ENCODE measurements at places on chromosomes 13 and 19.

DNA sequence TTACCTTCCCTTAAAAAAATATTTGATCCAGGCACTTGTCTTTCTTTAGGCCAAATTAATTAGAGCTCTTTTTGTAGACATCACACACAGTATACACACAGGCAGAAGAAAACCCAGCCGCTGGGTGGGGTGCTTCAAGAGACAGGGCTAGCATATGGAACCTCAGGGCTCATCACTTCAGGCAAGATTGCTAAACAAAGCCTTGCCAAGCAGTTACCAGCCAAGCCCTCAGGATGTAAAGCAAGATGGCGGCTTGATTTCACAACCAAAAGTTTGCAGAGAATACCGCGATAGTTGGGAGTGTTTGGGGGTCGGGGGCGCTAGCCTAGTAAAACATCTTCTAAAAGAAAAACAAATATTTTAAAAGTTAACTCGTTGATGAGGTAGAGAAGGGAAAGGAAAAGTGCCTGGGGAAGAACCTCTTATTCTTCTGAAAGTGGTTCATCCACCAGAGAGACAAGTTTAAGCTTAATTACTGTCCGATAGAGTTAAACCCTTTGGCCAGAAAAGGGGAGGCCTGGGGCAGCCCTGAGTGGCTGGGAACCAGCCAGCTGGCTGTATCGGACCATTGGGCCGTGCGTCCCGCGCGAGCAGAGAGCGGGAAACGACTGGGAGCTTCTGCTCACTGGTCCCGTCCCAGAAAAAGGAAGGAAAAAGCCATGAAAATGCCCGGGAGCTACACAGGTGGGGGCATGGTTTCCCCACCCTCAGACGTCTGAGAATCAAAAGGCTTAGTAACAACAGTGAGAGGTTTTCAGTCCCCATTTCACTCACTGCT is 254.9 kb upstream of the PCDH20 start:
- no peak for DNase-seq

DNA sequence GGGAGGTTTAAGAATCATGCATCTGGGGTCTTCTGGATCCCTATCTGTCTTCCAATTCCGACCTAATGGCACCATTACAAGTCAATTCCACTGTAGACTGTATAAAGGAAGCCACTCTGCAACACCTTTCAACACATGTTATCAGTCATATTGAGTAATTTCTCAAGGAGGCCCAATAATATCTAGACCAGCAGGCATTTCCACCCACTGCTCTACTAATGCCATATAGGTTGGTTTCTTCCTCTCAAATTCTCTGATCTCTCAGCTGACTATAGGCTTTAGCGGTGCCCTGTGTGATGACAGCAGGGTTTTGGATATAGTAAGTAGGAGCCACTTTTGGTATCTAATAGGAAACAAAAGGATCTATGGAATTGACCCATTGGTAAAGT is 12.4 kb upstream of the ITM2B start:
- no peak for DNase-seq

GRCh38 chr13:30418075-30418716 is 4.1 kb upstream of the UBE2L5 start:
- no peak for DNase-seq

DNA sequence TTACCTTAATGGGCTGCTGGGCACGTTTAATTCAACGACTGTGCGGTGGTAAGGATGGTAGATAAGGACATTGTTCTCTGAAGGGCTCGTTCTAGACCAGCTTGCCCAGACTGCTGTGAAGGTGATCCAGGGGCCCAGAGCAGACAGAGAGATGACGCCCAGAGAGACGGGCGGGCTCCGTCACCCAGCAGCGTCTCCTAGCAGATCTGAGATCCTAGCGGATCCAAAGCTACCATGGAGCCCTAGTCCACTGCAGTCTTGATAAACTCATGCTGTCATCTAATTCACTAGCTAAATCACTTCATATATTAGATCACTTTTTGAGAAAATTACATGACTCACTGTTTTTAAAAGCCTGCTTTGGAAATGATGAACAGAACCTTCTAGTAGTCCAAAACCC is 21.5 kb downstream of the COL4A2 start:
- DNase-seq = no peak

DNA sequence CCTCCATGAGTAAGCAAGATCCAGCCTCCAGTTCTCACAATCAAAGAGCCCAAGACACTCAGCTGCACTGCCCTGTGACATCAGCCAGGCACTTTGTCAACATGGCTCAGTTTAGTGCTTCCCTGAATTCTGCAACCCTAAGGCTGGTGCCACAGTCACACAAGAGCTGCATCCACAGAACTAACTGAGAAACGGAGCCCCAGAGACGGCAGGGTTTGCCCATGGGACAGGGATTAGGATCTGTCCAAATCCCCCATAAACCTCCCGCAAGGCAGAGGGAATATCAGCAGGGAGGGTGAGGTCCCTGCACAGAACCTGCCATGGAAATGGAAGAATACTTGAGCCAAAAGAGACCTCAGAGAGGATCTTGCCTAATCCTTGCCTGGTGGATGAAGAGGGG is 70.4 kb upstream of the UQCRFS1 start:
- no peak for DNase-seq

DNA sequence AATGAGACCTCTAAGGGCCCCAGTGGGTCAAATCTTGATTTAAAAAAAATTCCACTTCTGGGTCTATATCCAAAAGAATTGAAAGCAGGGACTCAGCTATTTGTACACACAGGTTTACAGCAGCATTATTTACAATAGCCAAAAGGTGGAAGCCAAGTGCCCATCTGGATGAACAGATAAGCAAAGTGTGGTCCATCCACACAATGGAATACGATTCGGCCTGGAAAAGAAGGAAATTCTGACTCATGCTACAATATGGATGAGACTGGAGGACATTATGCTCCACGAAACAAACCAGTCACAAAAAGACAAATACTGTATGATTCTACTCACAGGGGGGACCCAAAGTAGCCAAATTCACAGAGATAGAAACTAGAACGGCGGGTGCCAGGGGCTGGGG is 76.7 kb downstream of the CACNA1A start:
- DNase-seq = no peak

DNA sequence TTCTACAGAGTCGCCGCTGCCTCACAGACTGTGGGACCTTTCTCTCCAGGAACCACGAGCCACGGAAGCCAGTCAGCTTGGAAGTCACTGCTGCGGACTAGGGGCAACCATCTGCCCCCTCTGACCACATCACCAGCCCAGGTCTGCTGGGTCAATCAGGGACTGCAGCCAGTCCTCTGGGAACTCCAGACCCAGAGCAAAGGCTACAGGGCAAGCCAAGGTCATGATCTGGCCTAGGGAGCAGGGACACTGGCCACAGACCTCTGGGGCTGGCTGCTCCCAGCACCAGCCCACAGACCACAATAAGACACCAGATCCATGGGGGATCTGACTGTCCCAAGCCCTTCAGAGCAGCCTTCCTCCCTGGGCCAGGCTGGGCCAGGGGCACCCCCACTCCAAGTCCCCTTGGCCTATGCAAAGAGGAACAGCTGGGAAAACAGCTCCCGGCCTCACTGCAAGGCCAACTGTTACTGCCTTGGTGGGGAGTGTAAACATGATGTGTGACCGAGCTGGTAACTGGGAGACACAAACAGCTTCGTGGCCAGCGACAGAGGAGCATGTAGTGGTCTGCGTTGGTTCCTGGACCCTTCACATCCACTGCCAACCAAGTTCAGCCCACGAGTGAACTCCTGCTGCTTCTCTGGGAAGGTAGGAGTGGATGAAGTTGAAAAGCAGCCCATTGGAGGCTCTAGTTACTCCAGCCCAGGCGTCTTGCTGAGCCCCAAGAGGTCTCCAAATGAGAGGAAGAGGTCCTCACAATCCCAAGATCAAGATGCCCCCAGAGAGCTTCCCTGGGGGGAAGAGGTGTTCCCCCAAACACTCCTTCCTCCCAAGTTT is 1.5 kb downstream of the AKT2 start:
- DNase-seq = no peak

GRCh38 chr19:15576526-15577156 is 38.4 kb upstream of the CYP4F8 start:
- no peak for DNase-seq

GRCh38 chr13:85772367-85772766 is 26.9 kb downstream of the SLITRK6 start:
- peak; percentile 2 for DNase-seq

GRCh38 chr13:93316841-93317240 is 90.2 kb downstream of the GPC6 start:
- DNase-seq = no peak

GRCh38 chr19:28475525-28475924 is 737.4 kb downstream of the UQCRFS1 start:
- no peak for DNase-seq

GRCh38 chr19:2464389-2464788 is 7.6 kb upstream of the LMNB2 start:
- DNase-seq = no peak

DNA sequence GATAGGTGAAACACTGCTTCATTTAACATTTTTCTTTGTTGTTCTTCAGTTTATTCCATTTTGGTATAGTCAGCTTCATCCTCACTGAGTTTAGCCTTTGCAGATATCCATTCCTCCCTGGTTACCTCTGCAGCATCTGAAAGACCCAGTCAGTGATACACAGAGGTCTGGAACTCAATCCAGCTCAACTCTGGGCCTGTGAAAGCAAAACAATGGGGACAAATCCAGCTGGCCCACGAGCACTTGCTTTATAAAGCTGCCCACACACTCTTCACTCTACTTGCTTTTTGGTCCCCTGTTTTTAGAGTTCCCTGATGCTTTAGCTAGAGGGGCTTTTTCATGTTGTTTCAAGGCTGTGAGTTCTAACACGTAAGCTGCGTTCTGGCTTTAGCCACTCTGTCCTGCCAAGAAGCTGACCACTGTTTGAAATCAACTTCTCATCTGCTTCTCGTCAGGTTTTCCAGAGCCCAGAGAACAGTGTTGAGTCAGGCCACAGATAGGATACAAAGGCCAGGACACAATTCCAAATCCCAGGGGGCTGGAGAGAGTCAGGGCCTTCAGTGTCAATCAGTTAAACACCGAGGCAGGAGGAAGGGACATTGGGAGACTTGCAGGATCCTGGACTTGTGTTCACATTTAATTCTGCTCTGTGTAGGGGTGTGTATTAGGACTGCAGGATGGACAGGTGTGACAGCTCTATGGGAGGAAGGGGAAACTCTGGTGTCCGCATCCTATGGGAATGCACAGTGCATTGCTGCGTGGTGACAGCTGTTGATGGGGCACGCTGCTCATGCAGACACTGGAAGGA is 83.5 kb upstream of the RNF113B start:
- no peak for DNase-seq

DNA sequence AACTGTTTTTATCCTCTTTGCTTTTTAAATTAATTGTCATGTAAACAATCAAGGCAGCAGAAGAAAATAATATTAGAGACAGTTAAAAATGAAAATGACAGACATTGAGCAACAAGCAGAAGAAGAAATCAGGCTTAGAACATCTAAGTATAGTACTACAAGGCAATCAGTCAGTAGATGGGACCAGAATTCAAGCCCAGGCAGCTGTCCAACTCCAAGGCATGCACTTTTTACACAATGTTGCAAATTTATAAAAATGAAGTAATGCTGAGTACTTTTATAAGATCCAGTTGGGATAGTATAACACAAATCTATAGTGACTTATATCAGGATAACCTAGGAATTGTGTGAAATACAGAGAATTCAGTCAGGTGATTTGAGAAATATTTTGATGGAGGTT is 2815.8 kb downstream of the PCDH9 start:
- DNase-seq = no peak

- no peak for DNase-seq
Observed at GRCh38 chr13:51564671-51565070, 19.6 kb upstream of the WDFY2 start.

GRCh38 chr19:18120127-18120526 is 22.5 kb downstream of the MAST3 start:
- DNase-seq = no peak

DNA sequence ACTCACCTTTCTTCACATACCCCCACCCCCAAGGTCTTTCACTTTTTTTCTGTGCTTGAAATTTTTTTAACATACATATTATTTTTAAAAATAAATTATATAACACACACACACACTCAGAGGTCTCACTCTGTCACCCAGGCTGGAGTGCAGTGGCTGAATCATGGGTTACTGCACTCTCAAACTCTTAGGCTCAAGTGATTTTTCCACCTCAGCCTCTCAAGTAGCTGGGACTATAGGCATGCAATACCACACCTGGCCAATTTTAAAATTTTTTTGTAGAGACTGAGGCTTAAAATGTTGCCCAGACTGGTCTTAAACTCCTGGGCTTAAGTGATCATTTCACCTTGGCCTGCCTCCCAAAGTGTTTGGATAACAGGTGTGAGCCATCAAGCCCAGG is 32.9 kb upstream of the ZNF429 start:
- no peak for DNase-seq

GRCh38 chr19:28297036-28297435 is 915.9 kb downstream of the UQCRFS1 start:
- no peak for DNase-seq

DNA sequence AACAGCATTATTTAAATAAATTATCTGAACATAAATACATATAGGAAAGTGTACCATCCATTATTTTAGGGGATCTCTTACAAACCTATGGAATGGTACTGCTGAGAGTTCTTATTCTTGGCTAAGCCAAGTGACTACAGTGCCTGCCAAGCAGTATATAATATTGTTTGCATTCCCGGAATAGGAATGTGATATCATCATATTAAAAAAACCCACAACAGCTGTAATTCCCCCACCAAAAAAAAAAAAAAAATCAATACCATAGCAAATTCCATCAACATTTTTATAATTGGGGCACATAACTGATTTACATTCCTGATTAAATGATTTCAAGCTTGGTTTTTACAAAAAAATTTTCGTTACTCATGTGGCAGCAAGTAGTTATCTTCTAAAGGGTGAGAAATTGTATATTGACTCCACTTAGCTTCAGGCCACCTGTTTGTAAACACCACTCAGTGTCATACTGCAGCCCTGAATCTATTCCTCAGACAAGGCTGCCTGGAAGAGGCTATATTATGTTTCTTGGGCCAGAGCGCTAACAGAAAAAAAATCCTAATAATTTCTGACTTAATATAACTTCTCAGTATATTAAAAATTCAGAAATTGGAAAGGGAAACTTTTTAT is 278.1 kb downstream of the DNAJC15 start:
- no peak for DNase-seq

DNA sequence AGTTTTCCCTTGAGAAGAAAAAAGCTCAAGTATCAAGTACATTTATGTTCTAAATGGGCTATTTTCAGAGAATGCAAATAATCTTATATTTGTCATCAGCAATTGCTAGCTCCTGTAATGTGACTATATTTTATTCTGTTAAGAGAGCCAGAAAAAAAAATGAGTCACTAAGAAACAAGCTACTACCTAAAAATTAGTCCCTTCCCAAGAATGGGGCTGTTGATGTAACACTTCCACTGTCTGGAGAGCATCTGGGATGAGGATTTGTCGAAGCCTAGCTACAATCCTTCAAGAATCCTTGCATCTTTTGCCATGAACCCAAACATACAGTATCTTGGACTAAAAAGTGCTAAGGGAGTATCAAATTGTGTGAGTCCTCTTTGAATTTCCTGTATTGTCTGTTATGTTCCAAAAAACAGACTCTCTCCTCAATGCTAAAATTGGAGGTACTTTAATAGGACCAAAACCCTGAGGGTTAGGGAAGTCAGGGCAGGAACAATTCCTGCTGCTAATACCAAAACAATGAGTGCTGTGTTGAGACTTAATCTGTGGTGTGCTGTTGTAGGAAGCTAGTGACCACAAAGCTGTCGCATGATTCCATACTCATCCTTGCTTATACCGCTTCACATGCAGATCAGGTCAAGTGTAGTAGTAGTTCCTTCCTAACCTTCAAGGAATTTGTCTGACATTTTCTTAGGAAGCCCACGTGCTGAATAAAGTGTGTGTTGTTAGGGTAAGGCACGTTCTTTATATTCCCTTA is 4.9 kb upstream of the ZC3H13 start:
- no peak for DNase-seq

Measured in stromal cell of bone marrow (primary cell).